ENCODE measurements at places on chromosomes 12 and 14.

DNA sequence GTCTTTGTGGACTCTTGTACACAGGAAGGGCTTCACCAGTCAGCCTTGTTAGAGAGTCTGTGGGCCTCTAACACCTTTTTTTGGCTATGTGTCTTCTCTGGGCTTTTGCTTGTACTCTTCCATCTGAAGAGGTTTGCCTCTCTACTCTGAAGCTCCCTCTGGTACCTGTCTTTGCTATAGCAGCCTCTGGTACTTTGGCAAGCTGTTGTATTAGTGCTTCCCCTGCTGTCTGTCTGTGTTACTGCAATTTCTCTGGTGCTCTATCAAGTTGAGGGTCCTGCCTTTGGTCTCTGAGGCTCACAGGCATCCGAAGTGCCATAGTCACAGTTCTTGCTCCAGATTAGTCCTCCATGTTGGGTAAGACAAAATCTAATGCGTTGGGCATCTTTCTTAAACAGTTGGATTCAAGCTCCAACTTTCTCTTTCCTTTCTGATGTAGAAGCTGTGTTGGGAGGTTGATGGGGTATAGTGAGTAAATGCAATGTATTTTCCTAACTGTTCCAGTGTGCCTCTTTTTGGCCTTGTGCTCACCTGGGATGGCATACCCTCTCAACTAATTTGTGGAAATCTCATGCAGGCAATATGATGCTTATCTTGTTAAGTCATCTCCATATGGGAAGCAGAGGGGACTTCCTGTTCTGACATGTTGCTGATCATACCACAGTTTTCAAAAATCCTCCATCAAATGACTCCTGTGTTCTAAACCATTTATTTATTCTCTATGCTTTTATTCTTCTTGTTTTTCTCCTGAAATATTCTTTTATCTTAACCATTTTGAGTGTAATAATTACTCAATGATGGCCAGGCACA lies 88.8 kb downstream of the ATF7IP start:
- peak; percentile 61 for DNase-seq

GRCh38 chr12:41058266-41058665 lies 129.9 kb upstream of the PDZRN4 start:
- no peak for DNase-seq

- no peak for DNase-seq
Observed at GRCh38 chr14:104099096-104100041, 13.9 kb downstream of the ASPG start.

GRCh38 chr14:51069055-51069454 lies 25.9 kb downstream of the TRIM9 start:
- DNase-seq: no peak

GRCh38 chr14:77264466-77265186 lies 6.4 kb downstream of the NGB start:
- no peak for DNase-seq

DNA sequence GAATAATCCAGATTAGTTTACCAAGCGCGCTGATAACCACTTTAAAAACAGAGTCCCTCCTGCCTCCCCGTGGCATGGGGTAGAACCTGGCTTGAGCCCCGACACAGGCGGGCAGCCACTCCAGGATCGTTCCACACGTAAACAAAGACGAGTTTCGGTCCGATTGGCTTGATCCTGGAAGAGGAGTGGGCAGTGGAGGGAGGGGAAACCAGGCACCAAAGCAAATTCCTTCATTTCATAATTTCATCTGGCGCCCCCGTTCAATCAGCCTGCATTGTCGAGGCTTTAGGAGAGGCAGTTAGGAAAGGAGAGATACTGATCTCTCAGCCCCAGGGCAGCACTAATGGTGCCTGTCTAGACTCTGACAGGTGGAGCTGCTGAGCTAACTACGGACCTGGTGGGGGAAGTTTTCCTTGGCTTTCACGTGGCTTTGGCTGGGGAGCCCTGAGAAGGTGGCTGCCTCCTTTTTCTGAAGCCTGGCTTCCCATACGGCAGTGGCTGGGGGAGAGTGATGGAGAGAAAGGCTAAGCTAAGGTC lies 751 bp upstream of the GPRC5A start:
- DNase-seq: no peak

DNA sequence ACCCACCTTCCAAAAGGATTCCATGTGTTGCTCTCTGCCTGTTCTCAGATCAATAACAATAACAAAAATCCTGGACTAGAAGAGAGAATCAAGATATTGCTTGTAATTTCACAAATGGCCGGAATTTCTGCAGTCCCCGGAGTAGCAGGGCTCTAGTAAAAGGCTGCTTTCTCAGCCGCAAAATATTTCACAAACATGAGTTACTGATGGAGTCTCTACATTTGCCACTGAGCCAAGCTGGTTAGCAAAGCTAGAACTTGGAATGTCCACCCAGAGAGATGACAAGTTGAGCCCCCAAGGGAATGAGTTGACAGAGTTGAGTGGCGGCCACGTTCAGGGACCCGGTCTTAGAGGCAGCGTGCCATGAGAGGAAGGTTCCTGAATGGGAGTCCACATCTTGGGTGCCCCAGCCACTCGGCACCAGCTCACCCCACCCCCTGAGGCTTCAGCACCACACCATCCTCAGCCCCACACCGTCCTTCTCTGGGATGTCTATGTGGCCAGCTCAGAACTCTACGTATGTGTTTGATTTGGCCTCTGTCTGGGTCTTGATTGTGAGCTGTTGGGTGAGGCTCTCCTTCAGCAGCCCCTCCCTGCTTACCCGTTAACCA lies 15.9 kb downstream of the FBLN5 start:
- DNase-seq: no peak

GRCh38 chr12:14723763-14724162 lies 27.4 kb upstream of the GUCY2C start:
- DNase-seq: no peak

DNA sequence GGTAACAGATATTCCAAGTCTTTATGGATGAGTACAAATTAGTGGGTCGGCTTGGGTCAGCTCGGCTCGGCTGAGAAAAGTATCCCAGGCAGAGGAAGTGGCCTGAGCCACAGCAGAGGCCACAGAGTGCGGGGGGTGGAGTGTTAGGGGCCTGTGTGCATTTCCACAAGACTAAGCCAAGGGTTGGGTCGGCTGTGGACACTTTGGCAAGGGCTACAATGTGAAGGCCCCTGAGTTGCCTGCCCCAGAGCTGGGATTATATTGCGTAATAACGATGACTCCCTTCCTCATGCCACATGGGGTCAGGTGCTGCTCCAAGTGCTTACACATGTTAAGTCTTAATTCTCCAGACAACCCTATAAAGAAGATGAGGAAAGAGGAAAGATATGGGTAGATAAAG lies 11.4 kb downstream of the EVL start:
- no peak for DNase-seq

GRCh38 chr14:48771717-48772116 lies 814.5 kb downstream of the RPS29 start:
- DNase-seq: no peak

DNA sequence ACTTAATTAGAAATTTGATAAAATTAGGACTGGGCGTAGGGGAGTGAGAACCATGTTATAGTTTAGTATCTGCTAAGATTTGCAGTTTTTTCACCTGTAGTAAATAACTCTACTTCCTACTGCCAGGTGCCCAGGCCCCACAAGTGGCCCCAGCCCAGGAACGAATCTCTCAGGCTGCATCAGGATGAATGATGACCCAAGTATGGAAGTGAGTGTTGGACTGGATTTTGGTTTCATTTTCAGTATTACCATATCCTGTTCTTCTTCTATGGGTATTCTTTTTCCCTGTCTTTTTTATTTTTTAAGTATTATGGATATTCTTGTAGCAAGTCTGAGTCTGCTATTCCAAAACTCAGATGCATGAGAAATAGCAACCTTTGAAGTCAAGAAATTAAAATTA lies 120.3 kb upstream of the BCAT1 start:
- DNase-seq: no peak

DNA sequence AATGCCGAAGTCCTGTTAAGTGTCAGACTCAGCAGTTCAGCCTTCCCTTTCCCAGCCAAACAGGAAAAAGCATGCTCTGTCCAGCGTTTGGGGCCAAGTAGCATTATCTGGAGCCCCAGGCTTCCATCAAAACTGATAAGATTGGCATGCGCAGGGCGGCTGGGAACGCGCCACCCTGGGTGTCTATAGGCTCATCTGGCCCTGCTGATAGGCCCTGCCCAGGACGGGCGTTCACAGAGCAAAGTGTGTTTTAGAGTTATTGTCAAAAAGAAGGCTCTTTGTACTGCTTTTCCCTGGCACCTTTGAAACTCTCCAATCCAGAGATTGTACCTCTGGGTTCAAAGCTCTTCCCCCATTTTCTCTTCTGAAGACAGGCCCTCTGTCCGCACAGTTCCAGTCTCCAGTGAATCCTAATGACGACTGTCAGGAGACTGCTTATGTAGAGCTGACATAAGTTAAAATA lies at the start of gene ART4:
ART4 (minus strand) TSS at position 102 of the 463 bp plus-strand sequence. CDS start 413 bp downstream, outside the sequence.
- no peak for DNase-seq

DNA sequence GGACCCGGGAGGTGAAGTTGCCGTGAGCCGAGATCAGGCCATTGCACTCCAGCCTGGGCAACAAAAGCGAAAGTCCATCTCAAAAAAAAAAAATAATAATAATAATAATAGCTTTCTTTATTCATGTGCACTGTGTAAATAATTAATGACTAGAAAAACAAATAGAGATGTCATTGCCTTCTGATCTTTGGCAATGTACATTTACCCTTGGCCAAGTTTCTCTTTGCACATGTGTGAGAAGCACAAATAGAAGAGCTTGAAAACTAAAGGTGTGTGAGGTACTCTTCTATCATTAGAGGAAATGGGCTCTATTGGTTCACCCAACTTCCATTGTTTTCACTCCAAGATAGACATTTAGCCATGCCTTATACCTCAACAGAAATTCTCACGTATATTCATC lies 170.1 kb upstream of the PDZRN4 start:
- no peak for DNase-seq

DNA sequence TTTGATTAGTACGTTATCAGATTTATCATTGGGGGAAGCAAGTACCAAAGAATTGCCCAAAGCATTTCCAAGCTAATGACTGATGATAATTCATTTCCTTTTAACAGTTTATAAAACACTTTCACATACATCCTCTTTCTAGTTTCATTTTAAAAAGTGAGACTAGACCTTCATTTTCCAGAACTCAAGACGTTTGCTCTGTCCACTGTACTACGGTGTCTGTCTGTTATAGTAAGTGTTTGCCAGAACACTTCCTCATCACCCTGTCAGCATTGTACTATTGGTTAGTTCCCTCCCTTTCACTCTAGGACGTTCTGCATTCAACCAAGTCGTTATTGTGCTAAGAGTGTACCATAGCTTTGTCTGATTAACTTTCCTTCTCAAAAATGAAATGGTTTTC lies 81.7 kb upstream of the TMEM263 start:
- no peak for DNase-seq

- DNase-seq: no peak
Observed at GRCh38 chr14:20803223-20803622, 579 bp upstream of the RNASE1 start.

DNA sequence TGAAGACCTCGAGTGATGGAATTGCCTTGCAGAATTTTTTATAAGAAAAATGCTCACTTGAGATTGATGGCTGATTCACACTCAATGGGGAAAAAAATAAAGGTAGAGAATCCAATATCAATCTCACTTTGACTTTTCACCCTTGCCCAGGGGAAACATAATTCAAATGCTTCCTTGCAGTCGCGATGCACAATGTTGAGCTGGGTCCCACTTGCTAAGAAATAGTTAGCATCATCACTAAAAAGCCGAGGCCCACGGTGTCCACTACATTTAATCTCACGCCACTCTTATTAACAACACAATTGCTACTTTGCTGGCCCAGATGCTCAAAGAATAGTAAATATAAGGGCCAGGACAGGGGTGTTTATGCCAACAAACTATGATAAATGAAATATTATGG lies 223.4 kb downstream of the SPTSSA start:
- DNase-seq: no peak

- no peak for DNase-seq
Observed at GRCh38 chr14:85587151-85587711, 57.3 kb downstream of the FLRT2 start.

DNA sequence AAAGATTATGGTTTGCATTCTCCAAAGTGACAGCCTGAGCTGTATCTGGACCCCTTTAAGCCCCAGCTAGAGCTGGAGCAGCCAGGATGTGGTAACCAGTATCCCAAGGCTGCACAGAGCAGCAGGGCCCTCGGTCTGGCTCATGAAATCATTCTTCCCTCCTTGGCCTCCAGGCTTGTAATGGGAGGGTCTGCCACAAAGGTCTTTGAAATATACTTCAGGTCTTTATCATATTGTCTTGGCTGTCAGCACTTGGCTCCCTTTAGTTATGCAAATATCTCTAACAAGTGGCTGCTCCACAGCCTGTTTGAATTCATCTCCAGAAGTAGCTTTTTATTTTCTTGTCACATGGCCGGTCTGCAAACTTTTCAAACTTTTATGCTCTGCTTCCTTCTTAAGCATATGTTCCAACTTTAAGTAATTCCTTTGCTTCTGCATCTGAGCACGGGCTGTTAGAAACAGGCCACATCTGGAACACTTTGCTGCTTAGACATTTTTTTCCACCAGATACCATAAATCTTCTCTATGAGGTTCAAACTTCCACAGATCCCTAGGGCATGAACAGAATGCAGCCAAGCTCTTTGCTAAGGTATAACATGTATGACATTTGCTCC lies 663.4 kb upstream of the MIS18BP1 start:
- no peak for DNase-seq

- DNase-seq: no peak
Observed at GRCh38 chr14:92969871-92970270, 46.9 kb downstream of the CHGA start.

DNA sequence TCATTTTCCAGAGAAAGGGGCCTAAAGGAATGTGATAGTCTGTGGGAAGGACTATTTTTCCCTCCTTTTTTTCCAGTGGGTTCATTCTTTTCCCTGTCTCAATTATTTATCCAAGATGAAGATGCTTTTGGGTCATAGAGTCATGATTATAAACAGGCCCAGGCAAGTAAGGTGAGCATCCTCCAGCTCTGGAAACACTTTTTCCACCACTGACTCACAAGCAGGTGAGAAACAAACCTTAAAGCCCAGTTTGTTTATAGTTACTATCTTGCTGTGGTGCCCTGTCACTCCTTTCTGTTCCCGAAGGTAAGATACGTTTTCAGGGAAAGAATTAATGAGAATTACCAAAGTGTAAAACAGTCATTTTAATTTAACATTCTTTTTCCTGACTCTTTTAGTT lies 107.7 kb upstream of the IFNG-AS1 start:
- no peak for DNase-seq

DNA sequence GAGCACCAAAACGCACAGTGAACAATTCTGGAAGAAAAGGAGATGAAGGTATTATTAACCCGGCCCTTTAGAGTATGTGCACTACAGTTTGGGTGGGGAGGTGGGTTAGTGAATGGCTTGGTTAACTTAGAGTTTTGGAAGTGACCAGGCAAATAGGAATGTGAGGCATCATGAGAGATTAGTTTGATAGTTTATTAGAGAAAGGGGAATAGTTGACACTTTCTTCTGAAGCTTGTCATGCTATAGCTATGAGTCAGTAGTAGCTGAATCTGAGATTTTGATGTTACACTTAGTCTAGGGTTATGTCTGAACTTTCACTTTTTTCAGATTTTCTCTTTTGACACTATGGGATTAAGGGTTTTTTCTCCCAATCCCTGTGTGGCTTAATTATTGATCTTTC lies 567.2 kb downstream of the SNAPC1 start:
- DNase-seq: no peak

All from iPS DF 6.9 (cell line).